ENCODE measurements at places on chromosomes 3 and 15. TPM values are rescaled to one million over a fixed set of nuclear protein-coding genes. Genes with fewer than 3 reads are reported as not detected.

NANOGP8 gene
- not detected for total RNA-seq

SCAANT1 gene
- not detected for total RNA-seq

ABTB1 gene
- total RNA-seq, result 8.7 TPM

ATP13A3 gene
- total RNA-seq, result 242 TPM

ZCWPW2 gene
- 1.1 TPM for total RNA-seq

TUSC7 gene
- total RNA-seq, result not detected
